T-helper 2 cell (primary cell): ENCODE measurements at places on chromosomes 6 and 20.

- DNase-seq: no peak
Measured at GRCh38 chr20:41068806-41069205, 40.2 kb downstream of the TOP1 start.

DNA sequence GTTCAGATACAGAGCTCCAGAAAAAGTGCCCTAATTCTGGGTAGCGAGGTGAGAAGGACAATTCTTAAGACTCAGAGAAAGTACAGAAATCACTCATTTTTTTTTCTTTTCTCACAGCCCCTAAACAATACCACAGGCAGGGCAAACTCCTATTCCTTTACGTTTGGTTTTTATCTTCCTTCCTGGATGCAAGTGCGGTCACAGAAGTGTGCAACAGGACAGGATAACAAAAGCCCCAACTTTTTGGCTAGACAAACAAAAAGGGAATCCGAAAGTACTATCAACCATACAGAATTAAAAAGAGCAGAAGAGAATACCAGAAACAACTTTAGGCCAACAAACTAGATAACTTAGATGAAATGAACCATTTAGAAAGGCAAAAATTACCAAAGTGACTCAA, 18.4 kb upstream of the BEND6 start:
- no peak for DNase-seq

DNA sequence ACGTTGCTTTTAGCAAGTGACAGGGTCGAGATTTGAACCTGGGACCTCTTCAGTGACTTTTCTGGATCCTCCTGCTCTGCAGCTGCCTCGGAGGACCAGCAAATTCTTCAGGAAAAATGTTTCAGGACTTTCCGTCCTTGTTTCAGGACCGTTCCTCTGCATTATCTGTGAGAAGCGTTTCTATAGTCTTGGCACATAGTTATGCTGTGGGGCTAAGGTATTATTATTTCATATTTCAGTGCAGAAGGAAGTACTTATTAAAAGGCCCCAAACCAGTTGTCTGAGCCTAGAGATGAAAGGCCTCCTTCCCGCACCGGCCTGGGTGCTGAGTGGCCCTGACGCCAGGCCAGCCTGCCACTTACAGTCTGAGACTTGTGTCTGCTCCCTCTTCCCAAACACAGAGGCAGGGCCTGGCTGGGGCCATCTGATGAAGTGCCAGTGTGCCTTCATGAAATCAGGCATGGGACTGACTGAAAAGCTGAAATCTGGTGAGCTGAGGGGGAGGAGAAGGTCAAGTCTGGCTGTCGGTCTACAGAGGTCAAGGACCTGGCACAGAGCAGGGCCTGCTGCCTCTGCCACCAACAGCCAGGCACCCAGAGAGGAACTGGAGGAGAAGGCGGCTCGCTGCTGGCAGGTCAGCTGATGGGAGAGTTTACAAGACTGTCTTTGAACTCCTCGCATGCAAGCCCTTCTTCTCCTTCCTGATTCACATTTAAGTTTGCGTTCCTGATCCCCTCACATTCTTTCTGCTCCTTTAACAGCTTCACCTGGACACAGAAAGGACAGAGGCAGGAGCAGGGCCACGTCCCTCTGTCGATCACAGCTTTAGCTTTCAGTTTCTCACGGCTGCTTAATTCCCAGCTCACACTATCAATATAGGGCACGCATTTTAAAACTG, 8.9 kb upstream of the QKI start:
- DNase-seq: peak; percentile 49

- no peak for DNase-seq
Measured at GRCh38 chr6:4844108-4844507, 67.9 kb downstream of the CDYL start.

- no peak for DNase-seq
Measured at GRCh38 chr20:20938599-20938998, 167.6 kb downstream of the LINC00237 start.

DNA sequence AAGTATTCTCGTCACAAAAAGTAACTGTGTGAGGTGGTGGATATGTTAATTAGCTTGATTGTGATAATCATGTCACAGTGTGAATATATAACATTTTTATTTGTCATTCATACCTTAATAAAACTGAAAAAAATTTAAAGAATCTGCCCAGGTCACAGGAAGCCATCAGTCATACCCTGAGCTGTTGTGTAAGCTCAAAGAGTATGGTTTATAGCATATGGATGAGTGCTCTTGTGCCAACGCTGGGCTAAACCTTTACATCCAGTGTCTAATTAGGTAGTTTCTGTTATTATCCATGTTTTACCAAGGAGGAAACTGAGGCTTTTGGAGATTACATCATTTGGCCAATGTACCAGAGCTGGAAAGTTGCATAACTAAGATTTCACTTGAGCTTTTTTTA, 11.4 kb downstream of the PKIG start:
- DNase-seq: no peak

DNA sequence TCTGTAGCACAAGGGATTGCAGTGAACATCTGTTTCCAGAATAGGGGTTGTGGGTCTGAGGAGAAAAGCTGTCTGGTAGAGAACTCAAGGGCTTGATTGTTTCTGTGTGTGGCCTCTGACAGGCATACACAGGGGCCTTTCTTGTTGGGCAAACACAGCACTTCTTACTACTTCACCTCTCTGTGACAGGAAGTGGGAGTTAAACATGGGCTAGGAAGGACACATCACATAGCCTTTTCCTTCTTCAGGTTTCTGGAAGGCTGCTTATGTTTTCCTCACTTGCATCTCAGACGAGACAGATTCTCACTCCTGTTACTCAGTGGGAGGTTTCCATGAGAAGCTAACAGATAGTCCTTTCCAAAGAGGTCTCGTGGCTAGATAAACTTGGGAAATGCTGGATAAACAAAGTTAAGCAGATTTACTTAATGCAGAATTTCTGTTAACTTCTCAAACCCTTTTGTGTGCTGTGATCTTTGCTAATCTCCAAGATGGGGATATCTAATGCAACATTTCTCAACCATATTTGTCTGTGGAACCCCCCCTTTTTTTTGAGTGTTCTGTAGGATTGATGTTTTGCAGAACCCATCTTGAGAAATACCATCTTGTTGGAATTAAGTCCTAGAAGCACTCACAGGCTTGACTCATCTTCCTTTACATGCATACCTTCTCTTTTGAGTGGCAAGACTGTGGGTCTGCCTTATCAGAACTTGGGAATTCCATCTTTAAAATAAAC, 41.9 kb upstream of the RNF8 start:
- no peak for DNase-seq

- no peak for DNase-seq
Measured at GRCh38 chr6:142906945-142907470, 38.0 kb downstream of the HIVEP2 start.

DNA sequence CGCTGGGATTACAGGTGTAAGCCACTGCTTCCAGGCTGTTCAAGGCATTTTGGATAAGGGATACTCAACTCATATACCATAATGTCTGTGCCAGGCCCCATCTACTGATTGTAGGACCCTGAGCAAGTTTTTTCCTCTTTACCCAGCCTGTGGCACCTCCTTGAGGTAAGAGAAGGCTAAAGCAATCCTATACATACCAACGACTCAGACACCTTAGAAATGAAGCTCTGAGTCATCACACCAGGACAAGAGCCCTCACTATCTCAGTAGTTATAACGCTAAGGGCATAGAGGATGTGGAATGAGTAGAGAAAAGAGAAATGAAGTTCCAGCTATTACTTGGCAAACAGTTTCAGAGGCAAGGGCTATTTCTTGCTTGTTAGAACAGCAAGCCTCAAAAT, 16.9 kb downstream of the NDRG3 start:
- DNase-seq: no peak

GRCh38 chr6:150735341-150735851, 130.1 kb upstream of the MTHFD1L start:
- no peak for DNase-seq

GRCh38 chr6:28979679-28980078, 25.4 kb downstream of the ZNF311 start:
- no peak for DNase-seq

DNA sequence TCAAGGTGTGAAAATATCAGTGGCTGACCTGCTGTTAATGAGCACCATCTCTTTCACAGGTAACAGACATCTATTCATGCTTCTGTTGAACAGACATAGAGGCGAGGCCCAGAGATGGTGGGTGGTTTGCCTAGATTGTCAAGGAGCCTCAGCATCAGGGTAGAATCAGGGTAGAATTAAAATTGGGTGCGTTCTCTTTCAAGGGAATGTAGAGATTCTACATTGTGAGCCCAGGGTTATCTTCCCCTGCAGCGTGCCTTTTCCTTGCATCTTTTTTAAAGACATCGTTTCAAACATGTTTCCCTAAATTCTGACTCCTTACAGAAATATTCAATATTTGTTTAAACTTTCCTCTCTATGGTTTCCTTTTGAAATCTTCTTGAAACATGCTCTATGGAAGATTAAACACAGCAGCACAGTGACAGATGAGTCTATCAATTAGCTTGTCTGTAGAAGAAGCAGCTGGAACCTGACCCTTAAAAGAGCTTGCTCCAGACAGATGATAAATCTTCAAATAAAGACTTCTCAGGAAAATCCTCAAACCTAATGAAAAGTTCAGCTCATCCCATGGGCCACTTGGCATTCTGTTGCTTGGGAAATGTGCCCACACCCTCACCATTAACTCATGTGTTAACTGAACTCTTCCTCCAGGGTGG, 119.8 kb downstream of the IPCEF1 start:
- no peak for DNase-seq

- DNase-seq: no peak
Measured at GRCh38 chr20:41011551-41012067, 17.0 kb upstream of the TOP1 start.

GRCh38 chr6:65896140-65896539, 189.1 kb upstream of the EYS start:
- no peak for DNase-seq

DNA sequence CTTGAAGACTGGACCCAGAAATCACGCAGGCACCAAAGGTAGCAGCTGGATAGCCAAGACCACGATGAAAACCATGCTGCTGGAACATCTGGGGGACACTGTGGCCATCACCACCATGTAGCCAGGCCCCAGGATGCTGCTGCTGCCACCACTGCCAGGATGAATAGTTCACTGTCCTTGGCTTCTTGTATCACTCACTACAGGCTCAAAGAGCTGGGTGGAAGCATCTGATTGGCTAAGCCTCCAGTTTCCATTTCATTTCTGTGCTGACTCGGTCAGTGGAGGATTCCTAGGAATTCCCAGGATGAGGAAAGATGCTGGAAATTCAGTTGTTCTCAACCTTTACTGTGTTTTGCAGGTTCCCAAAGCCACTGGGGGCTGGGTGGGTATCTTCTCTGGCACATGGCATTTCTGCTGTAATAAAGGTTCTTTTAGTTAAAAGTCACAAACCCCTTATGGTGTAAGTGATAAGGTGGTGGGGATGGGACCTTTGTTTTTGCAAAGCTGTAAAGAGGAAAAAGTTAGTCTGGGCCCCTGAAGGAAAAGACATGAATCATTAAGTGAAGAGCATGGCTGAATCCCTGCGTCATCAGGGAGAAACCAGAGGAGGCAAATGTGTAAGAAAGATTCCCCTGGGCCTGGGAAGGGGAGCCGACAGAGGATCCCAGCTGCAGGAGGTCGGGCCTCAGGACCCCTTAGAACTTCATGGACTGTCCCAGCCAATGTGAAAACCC, 75.6 kb upstream of the RNF24 start:
- no peak for DNase-seq
